GM13977 (cell line): ENCODE measurements at places on chromosomes 6 and 20.
A peak's percentile ranks its signal among the peaks of the same experiment; 100 is the strongest.

DNA sequence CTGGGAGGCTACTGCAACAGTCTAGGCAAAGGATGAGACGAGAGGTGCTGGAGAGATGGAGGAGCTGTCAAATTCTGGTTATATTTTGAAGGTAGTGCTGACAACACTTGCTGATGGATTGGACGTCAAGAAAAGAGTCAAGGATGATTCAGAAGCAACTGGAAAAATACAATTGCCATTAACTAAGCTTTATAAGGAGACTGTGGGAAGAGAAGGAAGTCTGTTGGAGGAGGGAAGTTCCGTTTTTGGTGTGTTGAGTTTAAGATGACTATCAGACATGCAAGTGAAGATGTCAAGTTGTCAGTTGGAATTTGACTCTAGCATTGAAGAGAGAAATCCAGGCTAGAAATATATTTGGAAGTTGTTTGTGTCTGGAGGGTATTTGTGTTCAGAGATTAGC, 358.1 kb downstream of the RNGTT start:
- no peak for DNase-seq

GRCh38 chr20:51404297-51405060, 138.0 kb downstream of the NFATC2 start:
- peak; percentile 86 for DNase-seq

- DNase-seq, result no peak
Observed at GRCh38 chr6:87165185-87165584, 9.8 kb downstream of the ZNF292 start.

GRCh38 chr6:48775157-48775556, 664.2 kb upstream of the PTCHD4 start:
- no peak for DNase-seq
